Activated naive CD4-positive, alpha-beta T cell treated with Interleukin-2 at 50 U/mL for 16 hours (primary cell): ENCODE measurements at places on chromosomes 2 and 18.
A peak's percentile ranks its signal among the peaks of the same experiment; 100 is the strongest.

DNA sequence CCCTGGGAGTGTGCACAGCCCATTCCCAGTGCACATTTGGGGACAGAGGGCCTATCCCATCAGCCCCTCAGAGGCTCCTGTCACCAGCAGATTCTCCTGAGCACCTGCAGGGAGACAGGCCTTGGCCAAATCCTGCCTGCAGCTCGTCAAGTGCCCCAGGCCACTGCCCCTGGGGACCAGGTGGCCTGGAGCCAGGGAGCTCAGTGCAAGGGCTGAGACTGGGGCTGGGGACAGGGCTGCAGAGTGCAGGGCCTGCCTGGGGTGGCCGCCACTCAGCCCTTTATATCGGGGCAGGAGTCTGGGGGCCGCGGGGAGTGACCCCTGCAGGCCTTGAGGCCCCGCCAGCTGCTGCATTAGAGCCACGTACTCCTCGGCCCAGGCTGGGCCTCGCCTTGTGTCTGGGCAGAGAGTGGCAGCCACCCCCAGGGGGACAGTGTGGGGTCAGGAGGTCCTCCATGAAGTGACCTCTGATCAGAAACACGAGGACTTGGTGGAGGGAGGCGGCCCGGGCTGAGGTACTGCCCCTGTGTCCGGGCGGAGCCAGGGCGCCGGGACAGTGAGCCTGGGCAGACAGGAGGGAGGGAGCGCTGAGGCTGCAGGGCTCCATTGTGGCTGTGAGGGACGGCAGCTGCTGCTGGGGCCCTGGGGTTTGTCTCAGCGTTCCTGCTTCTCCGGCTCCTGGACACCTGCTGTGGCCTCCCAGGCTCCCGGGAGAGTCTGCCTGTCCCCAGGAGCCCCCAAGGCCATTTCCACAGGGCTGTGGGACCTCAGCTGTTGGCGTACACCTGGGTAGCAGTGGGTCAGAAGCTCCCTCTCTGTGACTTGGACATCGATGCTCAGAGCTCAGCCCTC lies 24.2 kb downstream of the GPC1 start:
- DNase-seq, result no peak

DNA sequence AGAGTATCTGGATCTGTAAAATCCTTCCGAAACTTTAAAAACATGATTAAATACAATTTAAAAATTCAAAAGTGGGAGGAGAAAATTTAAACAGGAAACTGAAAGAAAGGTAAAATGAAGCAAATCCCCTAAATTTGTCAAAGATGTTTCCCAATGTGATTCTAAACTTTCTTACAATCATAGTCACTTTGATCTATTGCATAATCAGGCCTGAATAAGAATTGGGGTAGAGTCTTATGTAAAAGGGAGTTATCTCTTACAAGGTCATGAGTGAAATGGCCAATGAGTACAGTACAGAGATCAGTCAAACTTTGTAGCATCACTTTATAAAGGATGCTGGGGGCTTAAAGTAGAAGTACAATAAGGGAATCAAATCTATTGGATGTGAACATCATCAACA lies 1657.7 kb upstream of the CELF4 start:
- no peak for DNase-seq

DNA sequence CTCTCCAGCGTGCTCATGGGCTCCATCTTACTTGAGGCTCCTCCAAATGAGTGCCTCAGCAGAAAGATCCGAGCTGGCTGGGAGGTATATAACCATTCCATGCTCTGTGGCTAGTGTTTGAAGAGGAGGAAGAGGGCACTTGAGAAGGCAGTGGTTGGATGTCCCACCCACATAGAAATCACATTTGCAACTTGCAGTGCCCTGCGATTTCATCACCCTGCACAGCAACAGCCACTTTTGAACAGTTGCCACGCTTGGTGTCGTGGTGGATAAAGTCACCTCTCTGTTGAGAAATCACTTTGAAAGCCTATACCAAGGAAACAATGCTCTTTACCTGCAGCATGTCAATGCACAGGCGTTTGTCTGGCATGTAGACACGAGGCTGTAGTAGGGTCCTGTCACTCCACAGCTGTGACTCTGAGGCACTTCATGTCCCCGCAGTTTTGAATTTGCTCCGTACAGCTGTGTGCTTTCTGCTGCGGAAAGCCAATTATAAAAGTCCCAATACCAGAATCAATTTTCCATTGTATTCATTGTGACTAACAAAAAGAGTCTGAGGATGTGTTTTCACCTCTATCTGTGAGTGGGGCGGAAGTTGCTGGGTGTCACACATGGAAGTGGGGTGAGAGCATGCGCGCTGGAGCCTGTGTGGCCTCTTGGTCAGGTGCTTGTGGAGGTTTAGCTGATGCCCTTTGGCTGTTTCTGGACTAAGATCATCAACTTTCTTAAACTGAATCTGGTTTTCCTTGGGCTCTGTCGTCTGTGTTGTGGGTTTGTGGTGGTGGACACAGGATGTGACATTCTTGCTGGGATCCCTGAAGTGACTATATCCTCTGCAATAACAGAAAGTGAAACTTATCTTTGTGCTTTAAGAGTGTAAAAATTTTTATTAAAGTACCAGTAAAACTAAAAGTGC lies 2.8 kb downstream of the CNDP2 start:
- DNase-seq, result peak; percentile 84

GRCh38 chr2:163580757-163581156 lies 155.1 kb downstream of the FIGN start:
- no peak for DNase-seq

- no peak for DNase-seq
These were observed 859 bp upstream of the INO80D start for GRCh38 chr2:206086716-206087350.

- no peak for DNase-seq
These were observed at the start of gene TMEM237 for GRCh38 chr2:201643216-201643890. TSS of gene TMEM237 (minus strand) at chr2:201643503. CDS start at chr2:201643400, 103 bp downstream.

GRCh38 chr2:151032741-151033191 lies 228.9 kb downstream of the RBM43 start:
- no peak for DNase-seq

- DNase-seq, result no peak
These were observed 661.1 kb downstream of the BCL11A start for GRCh38 chr2:59892398-59892797.
